ENCODE measurements at places on chromosomes 11 and 22.

- DNase-seq, result no peak
These were observed 25.6 kb downstream of the MN1 start for GRCh38 chr22:27775758-27776649.

DNA sequence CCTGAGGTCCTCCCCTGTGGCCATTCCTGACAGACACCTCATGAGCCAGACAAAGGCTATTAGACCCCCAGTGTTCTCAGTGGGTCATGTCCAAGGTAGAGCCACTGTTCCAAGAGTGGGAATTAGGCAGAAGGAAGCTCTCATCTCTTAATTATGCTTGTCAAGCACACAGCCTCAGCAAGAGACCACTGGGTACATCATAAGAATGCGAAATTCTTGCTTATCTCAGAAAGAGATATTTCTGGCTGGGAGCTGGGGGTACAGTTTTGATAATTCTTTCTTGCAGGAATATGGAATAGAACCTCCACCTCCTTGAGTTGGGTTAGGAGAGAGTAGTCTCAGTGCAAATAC lies 1280.0 kb upstream of the CNTN5 start:
- DNase-seq, result no peak

DNA sequence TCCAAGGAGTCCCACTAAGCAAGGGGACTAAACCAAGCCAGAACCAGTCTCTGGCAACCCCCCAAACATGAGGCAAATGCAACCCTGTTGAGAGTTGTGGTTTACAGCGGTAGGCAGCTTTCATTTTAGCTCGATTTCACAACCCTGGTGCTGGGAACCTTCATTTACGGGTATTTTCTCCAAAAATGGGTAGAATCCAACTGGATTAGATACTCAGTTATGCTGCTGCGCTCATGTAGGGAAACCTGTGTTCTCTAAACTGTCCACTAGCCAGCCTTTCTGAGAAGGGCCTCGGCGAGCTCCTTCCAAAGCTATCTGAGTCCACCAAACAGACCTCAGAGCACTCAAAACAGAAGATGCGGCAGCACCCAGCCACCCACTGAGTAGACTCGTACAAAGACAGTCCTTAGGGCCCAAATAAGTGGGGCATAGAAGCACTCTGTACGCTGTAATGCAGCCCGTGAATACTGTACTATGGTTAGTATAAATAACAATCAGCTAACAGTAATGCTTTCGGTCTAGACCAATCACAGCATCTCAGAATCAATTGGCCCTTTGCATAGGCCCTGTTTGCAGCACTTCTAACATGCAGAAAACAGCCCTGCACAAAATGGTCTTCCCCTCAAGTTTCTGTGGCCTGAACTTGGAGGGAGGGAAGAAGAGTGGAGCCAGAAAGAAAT lies 104.7 kb downstream of the ETS1 start:
- peak; percentile 80 for DNase-seq

DNA sequence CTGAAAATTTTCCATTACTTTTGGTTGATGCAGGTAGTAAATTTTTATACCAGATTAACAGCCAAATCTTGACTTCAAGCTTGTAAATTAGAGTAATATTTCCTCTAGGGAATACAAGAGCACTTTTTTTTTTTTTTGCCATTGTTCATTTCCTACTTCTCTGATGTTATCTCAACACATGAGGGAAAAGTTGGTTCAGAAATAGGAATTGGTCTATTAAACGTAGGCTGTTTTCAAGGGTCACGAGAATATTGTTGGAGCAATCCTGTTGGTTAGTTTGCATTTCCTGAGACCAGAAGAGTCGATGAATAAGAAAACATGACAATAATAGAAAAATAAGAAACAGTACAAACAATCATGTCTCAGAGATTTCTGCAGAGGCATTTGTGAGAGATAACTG lies 453.9 kb upstream of the CCDC179 start:
- no peak for DNase-seq

- peak; percentile 57 for DNase-seq
These were observed 9.3 kb downstream of the TFIP11 start for GRCh38 chr22:26502688-26503561.

DNA sequence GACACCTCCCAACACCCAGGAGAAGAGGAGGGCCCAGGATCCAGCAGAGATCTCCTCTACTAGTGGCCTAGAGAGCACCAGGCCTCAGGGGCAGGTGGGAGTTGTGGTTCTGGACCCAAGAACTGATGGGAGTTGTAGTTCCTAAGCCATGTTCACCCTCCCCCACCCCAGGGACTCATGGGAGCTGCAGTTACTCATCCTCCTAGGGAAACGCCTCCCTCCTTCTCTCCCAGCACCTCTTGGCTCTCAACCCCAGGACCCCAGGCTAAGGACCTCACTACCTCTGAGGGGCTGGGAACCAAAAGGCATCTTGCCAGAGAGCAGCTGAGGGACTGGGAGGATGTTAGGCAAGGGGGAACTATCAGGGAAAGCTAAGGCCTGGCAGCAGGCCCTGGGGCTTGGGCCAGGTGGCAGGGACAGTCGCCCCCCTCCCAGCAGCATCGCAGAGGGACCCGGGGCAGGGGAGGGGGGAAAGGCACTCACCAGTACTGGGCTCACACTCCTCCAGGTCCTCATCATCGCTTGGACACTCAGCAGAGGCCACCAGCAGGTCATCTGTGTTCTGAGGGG lies 28.9 kb downstream of the SLC22A12 start:
- DNase-seq, result peak; percentile 43

DNA sequence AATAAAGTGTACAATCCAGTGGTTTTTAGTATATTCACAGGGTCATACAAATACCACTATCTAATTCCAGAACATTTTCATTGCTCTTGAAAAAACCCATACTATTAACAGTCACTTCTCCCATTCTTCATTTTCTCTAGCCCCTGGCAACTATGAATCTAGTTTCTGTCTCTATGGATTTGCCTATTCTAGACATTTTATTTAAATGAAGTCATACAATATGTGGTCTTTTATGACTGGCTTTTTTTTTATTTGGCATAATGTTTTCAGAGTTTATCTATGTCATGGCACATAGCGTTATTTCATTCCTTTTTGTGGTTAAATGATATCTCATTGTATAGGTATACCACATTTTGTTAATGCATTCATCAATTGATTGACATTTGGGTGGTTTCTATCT lies 59.4 kb downstream of the KDM2A start:
- no peak for DNase-seq

GRCh38 chr11:102322560-102322959 lies 5.3 kb downstream of the BIRC3 start:
- DNase-seq, result no peak

DNA sequence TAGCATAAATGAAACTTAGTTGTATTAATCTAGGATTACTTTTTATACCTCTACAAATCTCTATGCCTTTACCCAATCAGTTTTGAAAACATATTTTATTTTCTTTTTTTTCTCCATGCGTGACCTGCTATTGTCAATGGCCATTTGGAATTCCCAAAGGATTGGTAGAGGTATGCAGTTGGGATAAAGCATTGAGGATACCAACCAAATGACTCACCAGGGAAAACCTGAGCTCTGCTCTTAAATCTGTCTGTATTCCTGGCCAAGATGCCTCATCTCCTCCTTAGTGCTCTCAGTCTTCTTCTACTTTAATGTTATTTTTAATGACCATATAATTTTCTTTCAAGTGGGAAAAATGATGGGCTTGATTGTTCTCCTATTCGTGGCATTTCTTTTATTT lies 61.9 kb downstream of the EHF start:
- DNase-seq, result peak; percentile 66

DNA sequence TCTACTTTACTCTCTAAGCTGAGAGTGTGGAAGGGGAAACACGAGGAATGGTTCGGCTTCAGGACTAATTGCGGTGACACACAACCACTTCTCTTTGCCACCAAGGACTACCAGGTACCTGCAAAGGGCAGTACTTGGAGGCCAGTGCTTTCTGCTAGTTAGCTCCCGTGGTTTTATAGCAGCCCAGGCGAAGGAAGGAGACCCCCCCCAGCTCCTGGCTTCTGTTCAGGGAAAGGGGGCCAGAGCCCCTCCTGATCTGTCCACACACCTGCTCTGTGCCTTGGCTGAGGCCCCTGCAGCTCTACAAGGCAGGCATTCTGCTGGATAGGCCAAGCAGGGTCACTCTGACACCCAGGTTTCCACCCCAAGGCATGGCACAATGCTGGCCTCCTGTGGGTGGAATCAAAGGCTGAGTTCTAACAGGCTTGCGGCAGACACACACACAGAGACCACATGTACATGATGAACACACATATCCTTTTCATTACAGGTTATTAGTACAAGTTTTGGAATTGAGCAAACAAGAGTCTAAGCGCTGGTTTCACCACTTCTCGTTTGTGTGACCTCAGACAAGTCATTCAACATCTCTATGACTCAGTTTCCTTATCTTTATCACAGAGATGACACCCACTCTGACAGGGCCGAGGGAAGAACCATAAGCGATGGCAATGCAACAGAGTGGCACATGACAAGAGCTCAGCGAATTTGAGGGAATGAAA lies 7.5 kb downstream of the SERPIND1 start:
- DNase-seq, result no peak

DNA sequence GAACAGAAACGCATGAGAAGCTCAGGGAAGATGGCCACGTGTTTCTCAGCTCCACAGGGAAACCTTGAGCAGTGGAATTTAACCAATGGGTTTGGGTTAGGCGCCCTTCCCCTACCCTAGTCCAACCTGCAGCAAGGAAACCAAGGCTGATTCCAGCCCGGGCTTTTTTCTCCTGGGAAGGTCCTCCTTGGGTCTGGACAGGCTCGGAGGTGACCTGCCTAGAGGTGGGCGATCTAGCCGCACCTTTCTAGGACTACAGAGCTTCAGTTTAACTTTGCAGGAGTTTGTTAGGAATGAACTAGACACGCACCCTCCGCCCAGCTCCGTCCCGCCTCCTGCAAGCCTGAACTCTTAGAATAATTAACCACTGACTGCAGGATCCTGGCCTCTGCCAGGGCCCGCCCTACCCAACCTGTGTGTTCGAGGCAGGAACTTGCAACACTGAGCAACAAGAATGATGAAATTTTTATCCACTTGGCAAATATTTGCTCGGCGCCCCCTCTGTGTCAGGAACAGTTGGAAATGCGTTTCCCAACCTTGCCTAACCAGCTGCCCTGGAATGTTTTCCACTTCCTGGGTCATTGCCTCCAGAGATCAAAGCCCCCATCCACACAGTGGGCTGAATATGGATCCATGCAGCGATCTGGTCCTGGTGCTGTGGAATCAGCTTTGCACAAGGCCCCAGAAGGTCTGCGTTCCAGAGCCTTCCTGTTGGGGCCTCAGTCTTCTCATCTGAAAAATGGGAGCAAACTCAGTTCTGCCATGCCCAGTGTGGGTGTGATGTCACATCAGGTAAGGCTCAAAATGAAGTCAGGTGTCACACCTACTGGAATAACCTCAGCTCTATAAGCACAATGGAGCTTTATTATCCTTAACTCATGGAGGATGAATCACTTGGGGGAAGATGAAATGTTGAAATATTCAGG lies 13.3 kb downstream of the MPST start:
- peak; percentile 79 for DNase-seq

- DNase-seq, result no peak
These were observed 2.2 kb upstream of the VWCE start for GRCh38 chr11:61297341-61297740.

GRCh38 chr11:37496201-37496600 lies 898.2 kb upstream of the RAG2 start:
- DNase-seq, result no peak

- peak; percentile 48 for DNase-seq
These were observed 35.9 kb upstream of the PRDM11 start for GRCh38 chr11:45110562-45110961.

DNA sequence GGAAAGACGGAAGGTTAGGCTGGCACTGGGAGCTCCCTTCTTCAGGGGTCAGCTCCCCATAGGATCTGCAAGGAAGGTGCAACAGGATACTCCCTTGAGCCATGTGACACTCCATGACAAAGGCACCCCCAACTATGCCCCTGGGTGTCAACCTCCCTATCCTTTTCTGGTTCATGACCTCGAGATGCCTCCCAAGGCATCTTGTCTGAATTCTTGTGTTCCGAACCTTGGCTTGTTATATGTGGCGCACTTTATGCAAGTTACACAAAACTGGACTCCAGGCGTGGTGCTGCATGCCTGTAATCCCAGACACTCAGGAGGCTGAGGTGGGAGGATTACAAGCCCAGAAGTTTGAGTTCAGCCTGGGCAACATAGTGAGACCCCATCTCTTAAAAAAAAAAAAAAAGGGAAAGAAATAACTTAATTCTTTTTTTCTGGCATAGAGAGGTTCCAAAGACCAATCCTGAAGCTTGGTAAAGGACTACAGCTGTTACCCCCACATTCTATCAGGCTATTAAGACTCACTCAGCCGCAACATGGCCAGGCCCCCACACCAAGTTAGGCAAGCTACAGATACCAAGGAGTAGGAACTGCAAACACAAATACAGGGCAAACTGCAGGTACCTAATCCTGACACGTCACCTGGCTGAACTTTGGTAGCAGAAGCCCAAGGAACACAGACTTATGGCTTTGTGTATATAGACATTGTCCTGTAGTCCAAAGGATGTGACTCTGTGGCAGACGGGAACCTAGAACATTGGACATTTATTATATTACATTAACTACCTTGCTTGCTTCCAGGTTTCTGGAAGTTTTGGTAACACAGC lies 1.4 kb downstream of the C11orf24 start:
- DNase-seq, result no peak

DNA sequence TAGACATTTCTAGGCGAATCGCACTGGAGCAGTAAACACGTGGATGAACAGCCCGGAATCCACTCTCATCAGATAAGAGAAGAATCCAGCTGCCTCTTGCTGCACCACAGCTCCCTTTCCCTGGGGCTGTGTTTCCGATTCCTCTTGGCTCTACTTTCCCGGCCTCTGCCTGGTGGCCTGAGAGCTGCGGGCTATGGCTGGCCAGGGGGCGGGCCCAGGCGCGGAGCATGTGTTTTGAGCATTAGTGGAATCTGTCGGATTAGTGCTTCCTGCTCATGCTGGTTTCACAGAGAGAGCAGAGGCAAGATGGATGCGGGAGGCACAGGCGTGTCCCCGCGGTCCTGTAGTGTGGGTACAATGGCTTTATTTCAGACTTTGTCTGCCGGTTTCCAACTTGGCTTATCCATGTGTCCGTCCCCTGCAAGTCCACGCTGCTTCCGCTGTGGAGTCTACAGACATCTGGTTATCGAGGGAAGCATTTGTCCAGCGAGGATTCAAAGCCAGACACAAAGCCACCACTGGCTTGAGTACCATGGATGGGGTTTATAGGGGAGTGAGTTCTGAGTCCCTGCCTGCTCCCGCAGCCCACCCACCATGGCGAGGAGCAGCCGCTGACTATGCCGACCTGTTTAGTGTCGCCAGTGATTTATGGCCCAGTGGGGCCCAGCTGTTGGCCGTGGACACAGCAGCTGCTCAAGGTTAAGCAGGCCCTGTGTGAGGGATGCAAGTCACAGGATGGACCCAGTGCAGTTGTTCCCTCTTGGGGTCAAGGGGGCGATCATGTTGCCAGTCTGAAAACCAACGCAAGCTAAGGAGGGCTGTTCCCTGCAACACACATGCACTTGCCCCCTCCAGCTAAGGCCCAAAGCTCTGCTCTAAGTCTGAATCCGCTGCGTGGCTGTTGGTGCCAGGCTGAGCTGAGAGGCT lies 43.3 kb upstream of the EP300 start:
- peak; percentile 80 for DNase-seq

DNA sequence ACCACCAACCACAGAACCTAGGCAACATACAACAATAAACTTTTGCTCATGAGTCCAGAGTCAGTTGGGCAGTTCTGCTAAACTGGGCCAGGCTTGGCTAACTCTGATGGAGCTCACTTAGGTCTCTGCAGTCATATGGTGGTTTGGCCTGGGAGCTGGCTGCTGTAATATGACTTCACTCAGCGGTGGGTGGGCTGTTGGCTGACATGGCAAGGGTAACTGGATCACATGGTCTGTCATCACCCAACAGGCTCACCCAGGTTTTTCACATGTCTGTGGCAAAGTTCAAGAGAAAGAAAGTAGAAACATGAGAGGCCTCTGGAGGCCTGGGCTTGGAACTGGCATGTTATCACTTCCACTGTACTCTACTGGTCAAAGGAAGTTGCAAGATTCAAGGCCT lies 43.2 kb upstream of the CLMP start:
- no peak for DNase-seq
